ENCODE measurements at places on chromosomes 1 and 21.

DNA sequence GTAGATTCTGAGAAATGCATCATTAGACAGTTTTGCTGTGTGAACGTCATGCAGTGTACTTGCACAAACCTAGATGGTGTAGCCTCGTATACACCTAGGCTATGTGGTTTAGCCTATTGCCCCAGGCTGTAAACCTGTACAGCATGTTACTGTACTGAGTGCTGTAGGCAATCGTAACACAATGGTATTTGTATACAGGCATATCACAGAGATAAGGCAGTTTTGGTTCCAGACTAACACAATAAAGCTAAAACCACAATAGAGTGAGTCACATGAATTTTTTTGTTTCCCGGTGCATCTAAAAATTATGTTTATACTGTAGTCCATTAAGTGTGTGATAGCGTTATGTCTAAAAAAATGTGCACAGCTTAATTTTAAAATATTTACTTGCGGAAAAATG is 6.9 kb downstream of the IL10RB start:
- no peak for DNase-seq

DNA sequence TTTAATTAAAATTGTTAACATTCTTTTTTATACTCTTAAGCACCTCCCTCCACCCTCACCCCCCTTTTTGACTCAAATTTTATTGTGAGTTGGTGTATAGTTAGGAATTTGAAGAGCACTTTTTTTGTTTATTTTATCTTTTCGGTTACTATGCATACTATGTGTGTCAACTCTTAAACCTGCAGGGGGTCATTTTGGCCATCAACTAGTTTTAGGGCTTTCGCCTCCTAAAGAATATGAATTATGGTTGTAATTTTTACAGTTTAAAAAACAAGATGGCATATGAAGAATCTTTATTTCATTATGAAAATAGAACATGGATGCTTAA is 9.7 kb downstream of the BACH1 start:
- DNase-seq: no peak

- no peak for DNase-seq
Observed at GRCh38 chr1:20265250-20265649, 25.4 kb upstream of the VWA5B1 start.

GRCh38 chr1:207941665-207942064 is 30.7 kb upstream of the CD34 start:
- no peak for DNase-seq

- no peak for DNase-seq
Observed at GRCh38 chr1:229781453-229781852, 155.4 kb downstream of the URB2 start.

DNA sequence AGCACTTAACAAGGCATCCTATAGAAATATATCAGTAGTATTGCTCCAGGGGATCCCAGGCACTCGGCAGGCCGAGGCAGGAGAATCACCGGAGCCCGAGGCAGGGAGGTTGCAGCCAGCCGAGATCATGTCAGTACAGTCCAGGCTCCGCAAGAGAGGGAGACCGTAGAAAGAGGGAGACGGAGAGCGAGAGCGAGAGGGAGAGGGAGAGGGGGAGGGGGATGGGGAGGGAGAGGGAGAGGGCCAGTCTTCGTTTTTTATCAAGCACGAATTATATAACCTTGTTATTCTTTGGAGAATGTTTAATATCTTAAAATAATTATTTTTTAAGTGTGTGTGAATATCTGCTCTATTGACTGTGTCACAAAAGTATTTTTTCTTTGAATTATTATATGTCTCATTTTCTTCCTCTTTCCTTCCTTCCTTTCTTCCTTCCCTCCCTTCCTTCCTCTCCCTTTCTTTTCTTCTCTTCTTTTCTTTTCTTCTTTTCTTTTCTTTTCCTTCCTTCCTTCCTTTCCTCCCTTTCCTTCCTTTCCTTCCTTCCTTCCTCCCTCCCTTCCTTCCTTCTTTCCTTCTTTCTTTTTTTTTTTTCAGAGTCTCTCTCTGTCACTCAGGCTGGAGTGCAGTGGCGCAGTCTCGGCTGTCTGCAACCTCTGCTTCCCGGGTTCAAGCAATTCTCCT is 233.7 kb downstream of the SRGAP2C start:
- no peak for DNase-seq

GRCh38 chr1:229694053-229694693 is 68.1 kb downstream of the URB2 start:
- no peak for DNase-seq

DNA sequence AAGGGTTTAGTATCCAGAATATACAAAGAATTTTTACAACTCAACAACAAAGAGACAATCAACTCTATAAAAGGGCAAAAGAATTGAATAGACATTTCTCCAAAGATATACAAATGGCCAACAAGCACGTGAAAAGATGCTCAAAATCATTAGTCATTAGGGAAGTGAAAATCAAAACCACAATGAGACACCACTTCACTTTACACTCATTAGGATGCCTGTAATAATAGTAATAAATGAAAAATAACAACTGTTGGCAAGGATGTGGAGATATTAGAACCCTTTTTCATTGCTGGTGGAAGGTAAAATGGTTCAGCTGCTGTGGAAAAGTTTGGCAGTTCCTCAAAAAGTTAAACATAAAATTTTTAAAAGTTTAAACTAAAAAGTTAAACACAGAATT is 7.0 kb upstream of the ABCD3 start:
- DNase-seq: no peak

- DNase-seq: no peak
Observed at GRCh38 chr1:7218210-7218832, 433.1 kb downstream of the CAMTA1 start.

GRCh38 chr1:246005067-246005466 is 502.0 kb downstream of the SMYD3 start:
- no peak for DNase-seq

GRCh38 chr1:81592233-81592632 is 208.5 kb upstream of the ADGRL2 start:
- no peak for DNase-seq

DNA sequence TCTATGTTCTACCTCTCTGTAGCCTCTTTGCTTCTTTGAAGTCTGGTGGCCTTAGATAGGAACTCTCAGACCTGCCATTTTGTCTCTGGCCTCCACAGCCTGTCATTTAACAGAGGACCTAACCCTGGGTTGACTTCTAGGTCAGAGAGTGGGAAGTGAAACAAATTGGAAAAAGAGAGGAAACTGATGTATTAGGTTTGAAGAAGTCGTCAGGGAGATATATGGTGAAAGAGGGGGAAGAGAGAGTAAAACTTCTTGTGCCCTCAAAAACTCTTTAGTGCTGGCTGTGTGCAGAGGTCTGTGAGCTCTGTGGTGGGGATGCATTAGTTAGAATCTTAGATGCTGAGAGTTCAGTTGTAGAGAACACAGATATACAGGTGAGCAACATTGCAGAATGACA is 30.2 kb upstream of the CD1D start:
- DNase-seq: no peak

DNA sequence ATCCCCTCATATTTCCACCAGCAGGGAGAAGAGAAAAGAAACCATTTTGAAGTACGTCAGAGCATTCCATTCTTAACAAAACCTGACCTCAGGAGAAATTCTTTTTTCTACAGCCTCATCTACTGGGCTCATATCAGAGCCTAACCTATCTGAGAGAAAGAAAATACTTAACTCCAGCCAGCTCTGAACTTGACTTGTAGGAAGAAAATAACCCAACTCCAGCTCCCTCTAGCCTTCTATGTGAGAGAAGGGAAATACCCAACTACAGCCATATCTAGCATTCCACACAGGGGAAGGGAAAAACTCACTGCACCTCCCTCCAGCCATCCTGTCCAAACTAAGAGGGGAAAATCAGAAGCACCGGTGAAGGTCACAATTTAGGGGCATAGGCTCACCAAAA is 57.7 kb downstream of the SPATA6 start:
- no peak for DNase-seq

- DNase-seq: no peak
Observed at GRCh38 chr1:167371030-167371429, 147.3 kb downstream of the CD247 start.

DNA sequence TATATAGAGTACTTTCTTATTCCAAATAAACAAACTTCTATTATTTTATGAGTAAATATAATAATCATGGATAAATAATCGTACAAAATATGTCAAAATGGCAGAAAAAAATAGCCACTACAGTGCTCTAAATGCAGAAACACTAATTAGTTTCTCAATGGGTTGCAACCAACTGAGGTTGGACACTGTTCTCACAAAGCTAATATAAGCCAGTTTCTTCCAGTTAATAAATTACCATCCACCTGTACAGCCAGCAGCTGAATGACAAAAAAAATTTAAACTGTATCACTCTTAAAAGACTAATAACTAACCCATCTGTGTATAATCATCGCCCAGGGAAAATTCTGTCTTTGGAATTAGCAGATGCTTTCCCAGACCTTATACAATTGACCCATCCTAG is 36.9 kb downstream of the GDAP2 start:
- DNase-seq: no peak

GRCh38 chr1:228842094-228842775 is 107.0 kb downstream of the RHOU start:
- no peak for DNase-seq

DNA sequence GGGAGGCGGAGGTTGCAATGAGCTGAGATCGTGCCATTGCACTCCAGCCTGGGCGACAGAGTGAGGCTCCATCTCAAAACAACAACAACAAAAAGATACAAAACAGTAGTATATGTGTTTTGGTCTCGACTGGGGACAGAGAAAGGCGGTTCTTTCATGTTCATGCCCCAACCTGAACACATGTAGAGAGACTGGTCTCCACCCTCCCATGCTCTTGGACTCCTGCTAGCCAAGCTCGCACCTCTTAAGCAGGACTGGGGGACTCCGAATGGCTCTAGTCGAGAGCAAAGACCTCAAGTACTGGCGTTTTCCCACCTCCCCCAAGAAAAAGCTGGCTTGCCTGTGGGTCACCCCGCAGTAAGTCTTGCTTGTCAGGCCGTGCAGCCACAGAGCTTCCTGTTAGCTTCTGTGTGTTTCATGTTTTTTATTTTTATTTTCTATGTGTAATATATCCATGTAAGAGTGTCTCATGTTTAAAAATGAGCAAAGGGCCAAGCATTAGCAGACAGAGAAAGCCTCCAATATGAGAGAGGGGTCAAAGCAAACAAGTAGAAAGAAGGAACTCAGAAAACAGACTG is 91.6 kb downstream of the SCCPDH start:
- DNase-seq: no peak

DNA sequence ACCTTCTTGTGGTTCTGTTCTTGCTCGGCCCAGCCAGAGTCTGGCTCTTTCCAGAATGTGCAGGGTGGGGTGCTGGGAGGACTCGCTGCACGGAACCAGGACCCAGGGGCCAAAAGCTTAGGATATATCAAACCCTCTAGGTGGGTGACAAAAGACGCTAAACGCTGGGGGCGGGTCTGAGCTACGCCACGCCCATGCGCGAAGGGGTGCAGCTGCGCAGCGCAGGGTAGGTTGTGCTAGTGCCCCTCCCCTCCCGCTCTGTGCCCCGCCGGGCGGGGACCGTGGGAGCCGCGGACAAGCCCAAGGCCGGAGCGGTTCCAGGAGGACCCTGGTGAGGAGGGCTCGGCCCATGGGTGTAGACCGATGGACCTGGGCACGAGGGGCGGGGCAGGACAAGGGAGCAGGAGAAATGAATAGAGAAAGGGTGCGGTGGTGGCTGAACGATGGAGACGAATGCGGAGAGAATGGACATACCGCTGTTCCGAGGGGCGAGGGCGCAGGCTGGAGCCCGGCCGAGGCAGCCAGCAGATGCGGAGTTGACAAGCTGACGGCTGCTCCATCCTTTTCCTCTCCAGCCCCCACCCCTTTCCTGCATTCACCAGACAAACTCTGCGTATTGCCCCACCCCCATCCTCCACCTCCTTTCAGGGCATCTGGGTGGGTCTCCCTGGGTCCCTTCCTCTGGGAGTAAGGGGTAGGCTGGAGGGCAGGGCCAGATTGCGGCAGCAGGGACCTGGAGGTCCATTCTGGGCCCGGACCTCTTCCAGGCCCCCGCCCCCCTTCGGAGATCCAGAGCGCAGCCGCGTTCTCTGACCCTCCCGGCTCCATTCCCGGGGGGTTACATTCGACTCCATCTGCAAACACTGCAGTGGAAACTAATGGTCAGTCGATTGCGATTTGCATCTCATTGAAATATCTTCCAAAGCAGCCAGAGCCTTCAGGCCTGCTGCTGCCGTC is at the start of gene RUSC1:
Gene RUSC1 (plus strand): TSS at position 234 of the 957 bp plus-strand sequence. CDS start 880 bp downstream, outside the sequence.
- DNase-seq: no peak

DNA sequence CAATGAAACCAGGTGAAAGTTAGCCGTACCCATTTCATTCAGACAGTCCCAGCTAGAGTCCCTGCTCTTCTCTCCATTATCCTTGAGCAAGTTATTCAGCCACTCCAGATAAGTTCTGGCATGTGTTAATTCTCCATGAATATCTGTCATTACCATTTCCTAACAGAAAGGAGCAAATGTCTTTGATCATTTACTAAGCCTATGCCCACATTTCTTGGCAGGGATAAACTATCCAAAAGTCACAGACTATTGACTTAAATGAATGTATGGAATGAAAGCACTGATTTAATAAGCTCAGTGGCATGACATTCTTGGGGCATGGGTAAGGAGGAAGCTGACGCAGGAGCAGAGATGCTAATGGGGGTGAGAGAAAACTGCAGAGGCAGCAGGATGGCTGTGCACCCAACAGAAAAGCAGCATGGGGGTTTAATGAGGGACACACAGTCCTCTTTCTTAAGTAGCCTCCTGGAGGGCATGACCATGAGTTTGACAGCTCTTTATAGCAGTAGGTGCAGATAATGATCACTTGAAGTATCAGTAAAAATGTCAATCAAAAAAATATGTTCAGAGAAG is 17.6 kb upstream of the DHCR24 start:
- DNase-seq: no peak

DNA sequence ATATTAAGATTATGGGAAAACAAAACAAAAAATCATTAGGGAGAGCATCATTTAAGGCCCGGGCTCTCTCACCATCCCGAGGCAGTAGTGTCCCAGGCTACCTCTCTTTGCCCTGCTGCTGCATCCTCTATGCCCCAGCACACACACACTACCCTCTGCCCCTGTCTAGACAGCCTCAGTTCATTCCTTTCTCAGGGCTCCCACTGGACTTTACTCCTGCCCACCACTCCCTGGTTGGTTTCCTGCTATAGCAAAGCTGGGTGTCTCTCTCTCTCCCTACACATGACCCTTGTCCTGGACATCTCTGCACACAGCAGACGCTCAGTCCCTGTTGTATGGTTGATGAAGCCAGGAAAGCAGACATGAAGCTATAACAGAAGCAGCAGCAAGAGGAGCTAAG is 30.7 kb downstream of the GNG12 start:
- no peak for DNase-seq

- no peak for DNase-seq
Observed at GRCh38 chr1:37073854-37074379, 39.6 kb upstream of the GRIK3 start.

DNA sequence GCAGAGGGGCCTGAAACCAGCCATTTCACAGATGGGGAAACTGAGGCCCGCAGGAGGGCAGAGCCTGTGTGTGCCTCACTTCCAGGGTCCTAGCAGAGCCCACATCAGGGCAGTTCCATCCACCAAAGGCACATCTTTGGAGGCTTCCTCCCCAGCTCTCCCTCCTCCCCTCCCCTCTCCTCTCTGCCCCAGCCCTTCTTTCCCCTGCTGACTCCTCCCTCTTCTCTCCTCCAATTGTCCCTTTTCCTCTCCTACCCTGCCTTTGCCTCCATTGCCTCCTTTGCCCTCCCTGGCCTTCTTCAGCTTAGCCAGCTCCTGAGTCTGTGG is 56.6 kb downstream of the TMEM53 start:
- DNase-seq: no peak

GRCh38 chr1:84606977-84607376 is 32.7 kb upstream of the CTBS start:
- no peak for DNase-seq

GRCh38 chr1:206693029-206693428 is 8.3 kb downstream of the MAPKAPK2 start:
- DNase-seq: no peak

Data from stimulated activated CD8-positive, alpha-beta memory T cell treated with anti-CD3 and anti-CD28 coated beads, Interleukin-4, amount 100 ng/mL, for 1 hour (primary cell).